ENCODE measurements at places on chromosomes 1 and 21.

- no peak for ATAC-seq
Measured at GRCh38 chr1:204920967-204921366, 50.3 kb downstream of the NFASC start.

DNA sequence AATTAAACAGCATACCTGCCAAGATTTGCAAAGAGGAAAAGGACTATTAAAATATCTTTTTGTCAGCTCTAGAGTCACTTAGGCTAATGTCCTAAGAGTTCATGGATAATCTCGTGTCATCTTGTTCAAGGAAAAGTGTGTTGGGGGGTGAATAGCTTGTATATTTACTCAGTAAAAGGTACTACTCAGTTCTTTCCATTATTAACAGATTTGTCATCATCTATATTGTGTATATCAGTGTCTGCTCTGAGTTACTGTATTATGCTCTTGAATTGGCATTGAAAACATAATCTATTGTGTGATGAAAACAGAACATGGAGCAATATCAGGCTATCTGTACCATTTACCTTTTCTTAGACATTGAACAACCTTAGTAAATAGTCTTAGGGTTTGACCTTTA is 41.9 kb downstream of the SMG7 start:
- no peak for ATAC-seq

- ATAC-seq = no peak
Measured at GRCh38 chr1:205071028-205071409, 13.2 kb downstream of the TMEM81 start.

DNA sequence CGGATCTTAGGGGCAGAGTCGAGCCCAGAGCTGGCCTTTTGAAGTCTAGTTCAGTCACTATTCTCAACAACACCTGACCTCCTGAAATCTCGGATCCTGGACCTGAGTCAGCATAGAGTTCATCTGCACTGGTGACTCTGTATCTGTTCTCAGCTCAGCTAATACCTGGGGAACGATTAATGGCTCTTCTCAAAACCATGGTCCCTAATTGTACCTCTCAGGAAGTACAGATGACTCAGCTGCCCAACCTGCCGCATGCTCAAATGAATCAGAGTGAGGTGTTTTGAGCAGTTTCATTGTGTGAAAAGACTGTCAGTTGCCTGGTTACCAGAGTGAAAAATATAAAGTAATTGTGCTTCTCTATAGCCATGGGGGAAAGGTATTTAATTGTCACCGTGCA is 89.2 kb downstream of the SLC35F3 start:
- ATAC-seq = peak; percentile 92

DNA sequence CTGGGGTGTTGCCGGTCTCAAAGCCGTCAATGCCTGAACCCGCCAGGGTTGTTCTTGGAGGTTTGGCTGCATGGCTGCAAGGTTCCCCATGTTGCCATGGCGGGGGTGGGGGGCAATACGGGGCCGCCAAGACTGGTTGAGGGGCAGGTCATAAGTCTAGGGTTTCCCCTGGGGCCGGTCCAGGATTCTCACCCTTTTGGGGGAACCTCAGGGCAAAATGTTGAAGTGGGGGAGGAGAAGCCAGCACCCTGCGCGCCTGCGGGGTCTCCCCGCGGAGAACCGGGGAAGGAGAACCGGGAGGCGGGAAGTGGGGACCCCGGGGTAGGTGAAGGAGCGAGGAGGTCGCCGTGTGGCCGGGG is 401 bp upstream of the ARHGEF10L start:
- ATAC-seq = no peak

DNA sequence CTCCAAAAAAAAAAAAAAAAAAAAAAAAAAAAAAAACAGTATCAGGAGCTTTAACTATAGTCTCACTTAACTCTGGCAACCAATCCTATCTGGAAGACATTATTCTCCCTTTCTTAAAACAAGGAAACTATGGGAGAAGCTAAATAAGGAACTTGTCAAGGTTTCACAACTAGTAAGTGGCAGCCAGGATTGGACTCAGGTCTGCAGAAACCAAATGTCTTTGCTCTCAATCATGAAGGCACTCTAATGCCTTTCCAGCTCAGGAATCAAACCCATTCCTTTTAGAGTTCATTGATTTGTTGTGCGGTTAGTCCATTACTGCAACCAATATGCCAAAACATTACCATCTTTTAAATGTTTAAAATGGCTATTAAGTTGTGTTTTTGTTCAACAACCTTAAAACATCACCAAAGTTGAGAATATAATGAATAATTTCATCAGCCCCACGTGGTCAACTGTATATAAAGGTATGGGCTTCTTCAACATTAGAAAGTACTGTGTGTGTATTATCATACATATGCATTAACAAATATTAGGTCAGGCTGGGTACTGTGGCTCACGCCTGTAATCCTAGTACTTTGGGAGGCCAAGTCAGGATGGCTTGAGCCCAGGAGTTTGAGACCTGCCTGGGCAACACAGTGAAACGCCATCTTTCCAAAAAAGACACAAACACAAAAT is 1.5 kb downstream of the EPRS1 start:
- no peak for ATAC-seq

DNA sequence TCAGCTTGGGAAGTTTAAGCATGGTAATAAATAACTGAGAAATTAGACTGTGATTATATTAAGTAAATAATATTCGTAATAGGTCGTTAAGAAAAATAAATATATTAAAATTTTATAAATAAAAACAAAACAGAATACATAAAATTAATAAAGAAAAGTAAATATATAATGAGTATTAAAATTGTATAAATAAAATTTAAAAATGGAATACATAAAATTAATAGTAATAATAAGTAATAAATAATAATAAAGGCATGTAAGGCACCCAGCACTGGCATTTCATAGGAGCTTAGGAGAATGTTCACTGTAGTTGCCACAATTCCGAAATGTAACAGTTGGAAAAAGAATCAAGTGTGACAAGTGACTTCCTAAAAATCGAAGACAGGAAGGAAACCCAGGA is 45.8 kb upstream of the FHAD1 start:
- ATAC-seq = no peak

DNA sequence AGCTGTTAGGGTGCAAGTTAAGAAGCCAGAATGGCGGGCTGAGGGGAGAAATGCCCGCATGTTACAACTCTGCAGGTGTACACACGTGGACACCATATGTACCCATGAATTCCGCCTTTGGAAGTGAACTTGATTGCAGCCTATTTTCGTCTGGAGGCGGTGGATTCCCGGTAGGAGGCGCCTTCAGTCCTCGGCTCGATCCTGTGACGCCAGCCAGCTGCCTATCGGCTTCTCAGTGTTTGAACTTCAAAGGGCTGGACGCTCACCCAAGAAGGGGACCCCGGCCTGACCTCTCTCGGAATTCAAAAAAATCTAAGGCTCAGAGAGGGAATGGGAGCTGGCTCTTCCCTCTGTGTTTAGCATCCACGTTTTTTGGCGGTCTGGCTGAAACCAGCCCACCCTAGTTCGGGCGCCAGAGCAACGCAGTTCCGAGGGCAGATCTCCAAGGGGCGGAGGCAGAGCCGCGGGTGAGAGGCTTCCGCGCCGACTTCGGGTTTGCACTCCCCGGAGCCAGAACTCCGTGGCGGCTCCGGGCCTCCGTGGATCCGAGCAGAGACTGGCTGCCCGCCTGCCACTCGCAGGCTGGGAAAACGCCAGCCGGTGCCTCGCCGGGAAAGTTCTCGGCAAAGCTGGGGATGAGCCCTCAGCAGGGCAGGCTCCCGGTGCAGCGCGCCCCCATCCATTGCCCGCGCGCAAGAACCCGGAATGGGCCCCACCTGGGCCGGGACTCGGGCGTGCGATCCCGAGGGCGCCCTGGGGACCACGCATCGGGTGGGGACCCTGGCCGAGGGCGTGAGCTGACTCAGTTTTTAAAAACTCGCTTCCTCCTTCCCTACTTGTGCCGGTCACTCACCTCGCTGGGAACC is 996 bp upstream of the TMEM51 start:
- ATAC-seq = peak; percentile 50

DNA sequence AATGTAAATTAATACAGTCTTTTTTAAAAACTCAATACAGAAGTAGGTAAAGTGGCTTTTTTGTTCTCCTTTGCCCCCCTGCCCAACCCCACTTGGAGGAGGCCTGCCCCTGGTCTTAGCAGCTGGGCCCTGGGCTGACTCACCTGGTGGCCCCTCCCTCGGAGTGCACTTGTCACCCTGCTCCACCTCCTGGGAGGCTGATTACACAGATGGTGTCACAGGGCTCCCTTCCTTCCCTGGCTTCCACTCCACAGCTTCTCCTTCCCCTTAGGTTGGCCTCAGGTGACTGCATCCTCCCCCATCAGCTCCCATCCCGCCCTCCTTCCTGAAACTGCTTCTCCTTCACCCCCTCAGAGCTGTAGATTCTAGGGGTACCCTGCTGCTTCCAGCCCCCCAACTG is 11.7 kb upstream of the CAPN9 start:
- peak; percentile 48 for ATAC-seq

DNA sequence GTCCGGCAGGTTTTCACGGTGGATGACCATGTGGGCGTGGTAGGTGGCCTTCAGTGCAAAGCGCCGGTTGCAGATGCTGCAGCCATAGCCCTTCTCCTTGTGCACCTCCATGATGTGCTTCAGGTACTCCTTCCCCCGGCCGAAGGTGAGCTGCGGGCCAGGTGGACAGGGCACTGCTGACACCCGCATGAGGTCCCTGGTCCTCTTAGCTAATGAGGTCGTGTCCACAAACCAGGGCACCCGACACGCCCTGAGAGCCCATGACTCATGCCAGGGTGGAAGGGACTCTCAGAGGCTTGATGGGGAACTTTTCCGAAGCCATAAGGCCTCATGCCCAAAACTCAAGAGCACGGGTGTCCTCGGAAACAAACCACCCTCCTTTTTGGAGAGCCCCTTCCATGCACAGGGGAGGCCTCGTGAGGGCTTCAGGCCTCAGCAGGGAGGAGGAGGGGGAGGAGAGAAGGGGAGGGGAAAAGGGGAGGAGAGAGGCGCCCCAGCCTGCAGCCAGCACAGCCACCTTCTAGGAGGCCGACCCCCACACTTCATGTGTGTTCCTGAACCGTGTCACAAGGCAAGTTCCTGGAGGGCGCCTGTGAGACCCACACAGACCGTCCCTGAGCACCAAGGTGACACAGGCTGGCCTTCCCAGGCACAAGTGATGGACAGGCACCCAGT is 54.4 kb upstream of the RIPK4 start:
- ATAC-seq = no peak

GRCh38 chr1:55685560-55685959 is 470.4 kb upstream of the USP24 start:
- no peak for ATAC-seq

Measured in motor neuron (in vitro differentiated cells).